ENCODE measurements at places on chromosomes 2 and 18.

- DNase-seq = no peak
These were observed 104.6 kb upstream of the TEX51 start for GRCh38 chr2:126793885-126794613.

DNA sequence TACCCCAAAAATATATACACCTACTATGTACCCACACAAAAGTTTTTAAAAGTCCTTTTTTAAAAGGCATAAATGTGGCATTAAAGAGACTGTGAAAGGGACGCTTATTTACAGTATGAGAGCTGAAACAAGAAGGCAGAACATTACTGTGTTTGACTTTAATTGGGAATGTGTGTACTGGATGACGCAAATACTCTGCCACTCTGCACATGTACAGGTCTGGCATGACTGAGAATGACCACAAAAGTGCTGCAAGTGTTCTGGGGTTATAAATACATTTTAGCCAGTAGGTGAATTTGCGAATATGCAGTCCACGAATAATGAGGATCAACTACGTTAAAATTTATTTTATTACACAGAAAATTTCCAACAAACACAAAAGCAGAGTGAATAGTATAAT lies 11.4 kb downstream of the DARS1 start:
- DNase-seq = no peak

- DNase-seq = no peak
These were observed 86.7 kb downstream of the TMEM18 start for GRCh38 chr2:590214-591175.

GRCh38 chr2:128384956-128385355 lies 66.3 kb upstream of the HS6ST1 start:
- DNase-seq = no peak

- DNase-seq = no peak
These were observed 51.8 kb downstream of the CRIM1 start for GRCh38 chr2:36407413-36407812.

- DNase-seq = no peak
These were observed 124.9 kb downstream of the RGPD3 start for GRCh38 chr2:106343274-106343673.

DNA sequence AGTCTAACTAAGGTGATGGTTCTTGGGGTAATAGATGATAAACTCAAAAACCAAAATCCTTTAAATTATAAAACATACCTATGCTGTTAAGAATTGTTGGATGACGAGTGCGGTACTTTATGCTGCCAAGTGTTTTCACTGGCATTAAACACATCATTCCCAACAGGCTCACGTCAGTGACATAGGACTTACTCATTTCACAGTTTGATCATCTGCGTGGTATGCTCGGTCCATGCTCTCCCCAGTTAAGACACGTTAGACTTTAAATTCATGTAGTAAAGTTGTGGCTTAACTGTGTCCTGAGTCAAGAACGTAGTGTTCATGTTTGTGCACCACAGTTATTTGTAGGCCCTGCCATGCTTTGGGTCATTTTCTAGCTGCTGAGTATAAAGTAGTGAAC lies 125.6 kb upstream of the MYT1L start:
- DNase-seq = peak; percentile 65

GRCh38 chr2:100334929-100335328 lies 12.6 kb upstream of the LONRF2 start:
- DNase-seq = no peak

GRCh38 chr2:12456293-12457106 lies 260.2 kb upstream of the TRIB2 start:
- DNase-seq = peak; percentile 98

DNA sequence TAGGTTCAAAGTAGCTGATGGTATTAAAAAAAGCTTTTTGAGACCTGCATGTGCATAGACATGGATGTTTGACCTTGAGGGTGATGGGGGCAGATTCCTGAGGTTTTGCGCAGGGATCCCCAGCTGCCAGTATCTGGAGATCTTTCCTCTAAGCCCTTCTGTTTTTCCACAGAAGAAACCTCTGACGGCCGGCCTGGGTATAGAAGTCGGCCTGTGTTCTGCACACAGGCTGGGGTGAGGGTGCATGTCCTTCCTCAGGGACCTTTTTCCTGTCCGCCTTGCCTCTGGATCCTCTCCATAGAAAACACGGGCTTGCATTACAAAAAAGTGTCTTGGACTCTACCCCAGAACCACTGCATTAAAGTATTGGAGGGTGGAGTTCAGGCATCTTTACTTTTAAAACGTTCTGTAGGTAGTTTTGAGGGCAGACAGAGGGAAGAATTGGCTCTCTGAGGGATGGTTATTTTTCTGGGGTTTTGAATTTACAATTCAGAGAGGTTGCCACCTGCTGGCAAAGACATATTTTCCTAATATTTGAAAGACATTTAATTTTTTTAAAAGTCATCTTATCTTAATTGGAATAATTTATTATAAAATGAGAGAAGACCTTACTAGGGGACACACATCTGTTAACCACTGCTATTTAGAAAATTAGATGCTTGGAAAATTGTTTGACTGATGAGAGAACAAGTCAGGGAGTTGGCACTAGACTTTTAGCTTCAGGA lies 350.6 kb downstream of the DCDC2C start:
- no peak for DNase-seq

DNA sequence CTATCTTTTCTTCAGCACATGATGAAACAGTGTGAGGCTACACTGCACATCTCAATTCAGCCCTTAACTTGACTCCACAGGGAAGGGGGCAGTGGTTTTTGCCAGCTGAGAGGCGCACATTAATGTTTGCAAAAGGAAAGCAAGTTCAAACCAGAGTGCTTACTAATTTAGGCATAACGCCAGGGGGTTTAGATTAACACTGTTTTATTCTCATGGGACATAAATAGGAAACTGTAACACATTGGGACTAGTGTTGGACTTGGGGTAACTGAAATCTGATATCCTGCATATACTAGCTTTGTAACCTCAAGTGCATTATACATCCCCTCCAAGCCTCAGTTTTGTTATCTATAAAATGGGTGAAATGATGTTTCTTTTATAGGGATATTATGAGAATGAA lies 821.2 kb upstream of the ID2 start:
- DNase-seq = no peak

- no peak for DNase-seq
These were observed 84.2 kb downstream of the LRRFIP1 start for GRCh38 chr2:237711458-237712150.

DNA sequence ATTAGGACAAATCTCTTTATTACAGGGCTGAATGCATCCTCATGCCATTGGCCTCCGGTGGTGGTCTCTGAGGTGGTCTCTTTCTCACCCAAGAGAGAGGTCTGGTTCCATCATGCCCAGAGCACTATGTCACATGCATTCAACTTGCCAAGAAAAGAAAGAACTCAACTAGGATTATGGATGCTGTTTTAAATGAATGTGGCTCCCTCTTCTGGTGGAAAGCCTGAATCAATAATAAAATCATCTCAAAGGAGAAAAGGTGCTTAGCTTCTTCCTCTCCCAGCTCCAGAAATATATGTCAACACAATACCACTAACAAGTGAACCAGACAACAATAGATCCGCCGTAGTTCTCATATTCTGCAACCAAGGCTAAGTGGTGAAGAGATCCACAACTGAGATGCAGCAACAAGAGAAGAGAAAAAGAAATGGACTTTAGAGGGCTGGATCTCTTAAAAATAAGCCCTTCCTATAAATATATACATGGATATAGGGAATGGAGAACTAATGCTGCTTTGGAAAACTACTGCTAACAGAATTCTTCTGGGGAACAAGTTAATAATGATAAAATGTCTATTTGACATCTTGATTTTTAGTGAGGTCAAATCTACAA lies 396.8 kb downstream of the NCKAP5 start:
- no peak for DNase-seq

GRCh38 chr18:3538456-3538855 lies 88.5 kb downstream of the TGIF1 start:
- no peak for DNase-seq

DNA sequence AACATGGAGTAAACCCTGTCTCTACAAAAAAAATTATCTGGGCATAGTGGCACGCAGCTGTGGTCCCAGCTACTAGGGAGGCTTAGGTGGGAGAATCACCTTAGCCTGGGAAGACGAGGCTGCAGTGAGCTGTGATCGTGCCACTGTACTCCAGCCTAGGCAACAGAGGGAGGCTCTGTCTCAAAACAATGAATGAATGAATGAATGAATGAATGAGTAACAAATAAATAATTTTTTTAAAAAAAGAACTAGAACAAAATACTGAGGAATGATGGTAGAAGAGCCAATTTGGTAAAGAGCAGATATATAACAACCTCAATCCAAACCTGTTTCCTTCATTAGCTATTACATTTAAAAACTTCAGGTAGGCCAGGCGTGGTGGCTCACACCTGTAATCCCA lies 60.1 kb downstream of the STRN start:
- DNase-seq = no peak

DNA sequence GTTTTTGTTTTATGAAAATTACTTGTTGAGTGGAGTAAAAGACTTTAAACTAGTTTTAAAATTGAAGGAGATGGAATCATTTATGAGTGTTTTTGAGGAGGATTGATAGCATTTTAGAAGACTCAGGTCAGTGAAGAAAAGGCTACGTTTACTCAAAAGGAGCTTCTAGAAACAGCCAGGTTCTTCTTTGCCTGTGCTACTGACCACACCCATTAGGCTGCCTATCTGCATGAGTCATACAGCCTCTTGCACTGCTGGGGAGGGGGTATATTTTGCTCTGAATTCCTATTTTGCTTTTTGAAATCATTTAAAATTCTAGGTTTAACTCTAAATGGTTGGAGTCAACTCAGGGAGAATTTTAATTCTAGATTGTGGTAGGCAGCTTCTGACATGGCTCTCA lies 22.3 kb downstream of the EFEMP1 start:
- DNase-seq = no peak

- no peak for DNase-seq
These were observed 24.3 kb upstream of the ARHGAP25 start for GRCh38 chr2:68710336-68710735.

DNA sequence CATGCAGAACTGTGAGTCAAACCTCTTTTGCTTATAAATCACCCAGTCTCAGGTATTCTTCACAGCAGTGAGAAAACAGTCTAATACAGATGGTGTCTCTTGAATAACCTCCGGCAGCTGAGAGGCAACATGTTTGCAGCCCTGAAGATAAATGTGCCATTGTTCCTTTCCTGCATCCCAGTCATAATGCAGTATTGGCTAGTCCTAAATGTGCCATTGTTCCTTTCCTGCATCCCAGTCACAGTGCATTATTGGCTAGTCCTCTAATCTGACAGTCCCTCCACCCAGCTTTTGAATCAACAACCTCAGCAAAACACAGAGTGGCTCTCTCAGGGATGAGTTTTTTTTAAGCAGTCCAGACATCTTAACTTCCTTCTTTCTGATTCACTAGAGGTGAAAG lies 550.7 kb downstream of the RIT2 start:
- DNase-seq = no peak

- DNase-seq = no peak
These were observed 15.1 kb upstream of the LDAH start for GRCh38 chr2:20838016-20838415.

DNA sequence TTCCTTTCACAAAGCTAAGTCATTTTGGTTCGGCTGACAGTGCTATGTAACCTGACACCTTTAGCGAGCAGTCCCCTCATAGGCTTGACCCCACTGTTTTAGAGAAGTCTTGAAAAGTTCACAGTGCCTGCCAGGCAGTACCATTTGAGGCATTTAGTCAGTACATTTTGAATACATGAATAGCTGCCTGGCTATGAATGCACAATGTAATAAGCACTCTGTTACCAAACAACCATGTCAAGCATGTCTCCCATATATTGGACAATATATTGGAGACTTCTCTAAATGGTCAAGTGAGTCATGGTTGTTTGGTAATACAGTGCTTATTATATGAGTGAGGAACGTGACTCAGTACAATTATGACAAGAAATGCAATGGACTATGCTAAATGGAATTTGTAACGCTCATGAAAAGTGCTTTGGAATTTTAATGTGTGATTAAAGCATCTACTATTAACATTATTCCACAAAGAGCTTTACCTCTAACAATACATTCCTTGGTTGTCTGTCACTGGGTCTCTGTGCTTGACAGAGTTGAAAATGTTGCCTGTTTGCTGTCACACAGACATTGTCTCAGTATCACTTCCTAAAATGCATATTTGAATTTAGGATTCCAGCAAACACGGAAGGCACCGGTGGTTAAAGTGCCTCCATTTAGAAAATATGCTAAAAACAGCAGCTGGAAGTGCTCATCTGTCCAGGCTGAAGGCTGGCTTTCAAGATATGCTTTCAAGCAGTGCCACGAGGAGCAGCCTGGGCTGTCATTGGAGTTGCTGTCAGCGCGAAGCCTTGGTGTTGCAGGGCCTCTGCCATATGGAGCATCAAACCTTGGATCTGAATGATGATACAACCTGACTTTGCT lies 458.6 kb downstream of the FBXO15 start:
- DNase-seq = peak; percentile 97

- no peak for DNase-seq
These were observed 3.2 kb upstream of the AQP12B start for GRCh38 chr2:240685771-240686371.

DNA sequence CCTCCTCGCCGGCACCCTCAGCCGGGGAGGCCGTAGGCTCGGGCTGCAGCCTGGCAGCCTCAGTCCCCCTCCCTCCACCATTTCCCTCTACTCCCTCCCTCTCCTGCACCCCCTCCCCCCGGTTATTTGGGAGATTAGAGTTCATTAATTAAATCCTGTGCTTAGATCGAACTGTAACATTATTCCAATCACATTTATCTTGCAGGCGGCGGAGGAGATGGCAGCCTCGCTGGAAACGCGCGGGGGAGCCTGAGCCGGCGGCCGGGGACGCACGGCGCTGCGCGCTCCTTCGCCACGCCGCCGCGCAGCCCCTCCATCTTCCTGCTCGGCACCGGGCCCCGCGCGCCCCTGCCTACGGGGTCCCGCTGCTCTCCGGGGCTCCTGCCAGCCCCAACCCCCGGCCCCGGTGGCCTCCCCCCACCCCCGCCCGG lies at the start of gene ST8SIA3:
ST8SIA3 (plus strand) TSS at position 287 of the 431 bp plus-strand sequence. CDS start 290 bp downstream, outside the sequence.
- DNase-seq = no peak

- no peak for DNase-seq
These were observed 83.9 kb downstream of the STPG4 start for GRCh38 chr2:47070920-47071824.

GRCh38 chr2:239393388-239393940 lies 7.4 kb downstream of the HDAC4 start:
- no peak for DNase-seq

- no peak for DNase-seq
These were observed 23.7 kb upstream of the SPTBN1 start for GRCh38 chr2:54432251-54433015.

DNA sequence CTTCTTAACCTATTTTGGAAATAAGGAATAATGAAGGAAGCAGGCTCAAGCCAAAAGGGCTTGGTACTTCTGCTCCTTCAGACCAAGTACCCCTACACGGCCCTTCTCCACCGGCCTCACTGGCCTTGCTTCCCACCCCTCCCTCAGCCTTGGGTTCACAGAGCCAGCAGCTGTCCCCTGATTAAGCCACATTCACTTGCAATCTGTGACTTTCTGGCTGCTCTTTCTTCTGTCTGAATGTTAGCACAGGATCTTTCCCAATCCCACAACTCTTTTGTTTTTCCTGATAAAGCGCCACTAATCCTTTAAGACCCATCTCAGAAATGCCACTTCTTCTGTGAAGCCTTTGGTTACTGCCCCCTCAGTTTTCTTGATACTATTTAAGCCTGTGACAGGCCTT lies 52.4 kb downstream of the REEP1 start:
- DNase-seq = no peak

All from AG04449 (cell line).